ENCODE measurements at places on chromosomes 3 and 15. TPM values are rescaled to one million over a fixed set of nuclear protein-coding genes. Genes with fewer than 3 reads are reported as not detected.

MESP1 gene
- 8.8 TPM for total RNA-seq

DNA sequence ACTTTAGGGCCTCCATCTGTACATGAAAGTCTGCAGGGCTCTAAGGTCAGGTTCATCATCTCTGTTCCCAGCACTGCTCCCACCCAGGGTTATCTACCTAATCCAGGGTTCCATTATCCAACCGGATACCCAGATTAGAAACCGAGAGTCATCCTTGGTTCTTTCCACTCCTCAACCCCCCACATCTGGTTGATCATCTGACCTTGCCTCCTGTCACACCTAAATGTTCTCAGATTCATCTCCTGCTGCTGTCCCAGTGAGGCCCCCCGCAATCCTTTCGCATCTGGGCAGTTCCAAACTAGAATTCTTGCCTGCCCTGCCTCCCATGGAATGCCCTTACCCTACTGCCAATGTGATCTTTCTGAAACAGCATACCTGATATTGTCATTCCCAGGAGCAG is 136.5 kb downstream of the PDE8A start:
- no peaks in the 10 kb centered on the region for H3K27me3 ChIP-seq
- H3K4me1 ChIP-seq, result no peaks in the 10 kb centered on the region
- no peak for DNase-seq
- H3K4me3 ChIP-seq, result no peak overlapping the region
- H3K36me3 ChIP-seq, result peaks cover 7% of the 10 kb centered on the region

PPP2R3A gene
- 6.1 TPM for total RNA-seq

DNA sequence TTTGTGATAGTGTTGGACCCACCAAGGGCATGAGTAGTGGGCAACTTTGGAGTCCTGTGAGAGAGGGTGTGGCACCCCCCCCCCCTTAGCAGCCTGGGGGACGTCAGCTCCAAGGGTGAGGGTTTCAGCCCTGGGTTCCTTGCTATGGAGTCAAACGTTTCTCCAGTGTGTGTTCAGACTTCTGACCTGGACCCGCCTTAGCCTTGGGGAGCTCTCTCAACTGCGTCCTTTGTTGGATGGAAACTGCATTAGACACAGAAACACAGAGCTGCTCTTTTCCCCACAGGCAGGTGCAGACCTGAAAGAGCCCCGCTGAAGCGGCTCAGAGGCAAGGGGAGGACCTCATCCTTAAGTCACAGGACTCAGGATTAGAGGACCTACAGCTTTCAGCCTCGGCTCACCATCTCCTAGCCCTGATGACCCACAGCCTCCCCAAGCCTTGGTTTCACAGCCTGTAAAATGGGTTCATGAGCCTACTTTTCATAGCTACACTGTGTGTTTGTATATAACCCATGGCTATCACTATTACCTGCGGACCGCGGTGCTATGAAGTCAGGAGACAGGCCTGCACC is 19.9 kb downstream of the ZNF710 start:
- no peaks in the 10 kb centered on the region for H3K36me3 ChIP-seq
- H3K27me3 ChIP-seq, result no peaks in the 10 kb centered on the region

GRCh38 chr15:70775160-70775559 is 11.8 kb upstream of the UACA start:
- H3K4me1 ChIP-seq, result peaks cover 21% of the 10 kb centered on the region
- no peaks in the 10 kb centered on the region for H3K27me3 ChIP-seq
- H3K36me3 ChIP-seq, result no peaks in the 10 kb centered on the region
- no peak for DNase-seq
- no peak overlapping the region for H3K4me3 ChIP-seq
- no peak overlapping the region for H3K27ac ChIP-seq

- peak; percentile 80 for DNase-seq
- H3K36me3 ChIP-seq, result no peaks in the 10 kb centered on the region
- no peaks in the 10 kb centered on the region for H3K27me3 ChIP-seq
- no peak overlapping the region for H3K4me3 ChIP-seq
- no peak overlapping the region for H3K27ac ChIP-seq
- H3K4me1 ChIP-seq, result 0 out of 2 replicates have a peak, but pooled peaks cover 4% of the 10 kb centered on the region
Measured at GRCh38 chr3:43178891-43179366, 73.0 kb upstream of the POMGNT2 start.

GRCh38 chr3:197942956-197943556 is 6.9 kb upstream of the RPL35A start:
- H3K36me3 ChIP-seq, result no peaks in the 10 kb centered on the region
- H3K4me1 ChIP-seq, result no peaks in the 10 kb centered on the region
- H3K27ac ChIP-seq, result no peak overlapping the region
- H3K4me3 ChIP-seq, result no peak overlapping the region

DNA sequence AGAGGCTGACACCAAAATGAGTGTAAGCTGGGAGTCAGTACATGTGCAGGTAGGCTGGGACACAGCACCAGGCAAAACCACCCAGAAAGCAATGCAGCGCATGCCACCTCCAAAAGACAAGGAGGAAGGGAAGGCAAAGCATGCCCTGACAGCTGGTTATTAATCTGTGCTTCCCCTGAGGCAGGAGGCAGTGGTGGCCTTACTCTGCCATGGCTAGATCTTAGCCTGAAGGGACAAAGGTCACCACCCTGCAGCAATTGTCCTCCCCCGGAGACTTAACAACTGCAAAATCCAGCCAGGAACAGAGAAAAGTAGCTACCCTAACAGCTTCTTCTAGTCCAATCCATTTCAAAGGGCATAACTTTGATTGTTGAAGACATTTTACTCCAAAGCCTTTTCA is 73.7 kb downstream of the PLD1 start:
- no peaks in the 10 kb centered on the region for H3K36me3 ChIP-seq
- no peaks in the 10 kb centered on the region for H3K4me1 ChIP-seq
- no peaks in the 10 kb centered on the region for H3K27me3 ChIP-seq
- no peak for DNase-seq

- DNase-seq, result no peak
- H3K4me3 ChIP-seq, result peak overlapping the region; percentile 72
- H3K36me3 ChIP-seq, result no peaks in the 10 kb centered on the region
- H3K27ac ChIP-seq, result peak overlapping the region; percentile 82
- peaks cover 15% of the 10 kb centered on the region for H3K4me1 ChIP-seq
Measured at GRCh38 chr15:65611888-65612615, 1.1 kb upstream of the INTS14 start.

GRCh38 chr3:65334045-65334665 is 646.4 kb upstream of the ADAMTS9 start:
- no peak overlapping the region for H3K4me3 ChIP-seq
- peaks cover 21% of the 10 kb centered on the region for H3K27me3 ChIP-seq
- no peaks in the 10 kb centered on the region for H3K36me3 ChIP-seq
- no peaks in the 10 kb centered on the region for H3K4me1 ChIP-seq
- DNase-seq, result no peak

GRCh38 chr3:177525987-177526712 is 328.9 kb upstream of the TBL1XR1 start:
- no peak overlapping the region for H3K27ac ChIP-seq
- H3K27me3 ChIP-seq, result no peaks in the 10 kb centered on the region
- H3K4me1 ChIP-seq, result peaks cover 4% of the 10 kb centered on the region
- no peaks in the 10 kb centered on the region for H3K36me3 ChIP-seq

ANKRD63 gene
- total RNA-seq, result 0.89 TPM

DNA sequence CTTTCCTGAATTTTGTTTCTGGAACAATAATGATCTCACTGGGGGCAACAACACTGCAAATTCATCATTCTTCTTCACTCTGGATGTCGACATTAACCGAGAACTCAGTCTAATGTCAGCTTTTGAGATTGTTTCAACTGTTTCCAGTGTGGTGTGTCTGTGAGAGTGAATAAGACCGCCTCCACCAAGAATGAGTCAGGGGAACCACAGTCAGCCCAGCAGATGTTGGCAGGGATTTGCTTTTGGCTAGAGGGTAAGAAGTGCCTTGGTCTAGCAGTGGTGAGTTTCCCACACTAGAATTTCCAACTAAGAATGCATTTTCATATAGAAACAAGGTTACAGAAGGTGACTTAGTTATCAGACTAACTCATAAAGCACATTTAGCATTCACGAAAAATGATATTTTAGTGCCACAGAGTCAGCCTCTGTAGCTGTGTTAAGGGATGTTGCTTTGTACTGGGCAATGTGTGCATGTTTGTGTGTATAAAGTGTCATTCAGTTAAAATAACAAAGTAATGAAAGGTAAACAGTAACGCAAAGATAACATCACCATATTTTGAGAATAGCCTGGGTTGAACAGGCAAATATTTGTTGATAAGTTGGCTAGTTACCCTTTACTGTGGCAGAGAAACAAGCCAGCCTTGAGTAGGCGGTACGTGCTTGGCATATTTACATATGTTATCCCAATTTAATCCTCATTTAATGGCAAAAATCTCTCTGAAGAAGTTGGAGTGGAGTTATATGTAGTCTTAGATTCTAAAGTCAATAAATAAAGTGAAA is 33.8 kb downstream of the DRD3 start:
- no peak for DNase-seq
- H3K36me3 ChIP-seq, result no peaks in the 10 kb centered on the region
- no peaks in the 10 kb centered on the region for H3K27me3 ChIP-seq

GRCh38 chr3:161598639-161599038 is 102.0 kb downstream of the OTOL1 start:
- H3K4me1 ChIP-seq, result no peaks in the 10 kb centered on the region
- no peaks in the 10 kb centered on the region for H3K27me3 ChIP-seq

GRCh38 chr3:121992601-121993560 is 29.2 kb downstream of the ILDR1 start:
- no peaks in the 10 kb centered on the region for H3K27me3 ChIP-seq
- no peak overlapping the region for H3K4me3 ChIP-seq
- H3K36me3 ChIP-seq, result no peaks in the 10 kb centered on the region

DNA sequence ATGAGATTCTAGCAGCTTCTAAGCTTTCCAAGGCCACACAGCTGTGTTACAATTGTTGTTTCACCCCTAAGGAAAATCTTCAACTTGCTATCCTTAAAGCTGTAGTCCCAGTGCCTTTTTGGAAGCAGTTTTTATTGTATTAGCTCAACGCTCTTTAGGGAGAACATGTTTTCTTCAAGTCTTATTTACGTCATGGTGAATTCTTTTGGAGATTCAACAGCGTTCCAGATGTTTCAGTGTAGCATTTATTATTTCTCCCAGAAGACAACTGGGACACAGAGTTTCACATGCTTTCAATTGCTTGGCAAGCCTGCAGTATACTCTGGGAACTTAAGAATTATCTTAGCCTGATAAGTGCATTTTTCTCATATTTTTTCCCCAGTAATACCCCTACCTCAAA is 888.3 kb downstream of the PLOD2 start:
- H3K27me3 ChIP-seq, result no peaks in the 10 kb centered on the region
- no peak overlapping the region for H3K4me3 ChIP-seq
- no peak for DNase-seq
- H3K4me1 ChIP-seq, result no peaks in the 10 kb centered on the region
- no peaks in the 10 kb centered on the region for H3K36me3 ChIP-seq
- no peak overlapping the region for H3K27ac ChIP-seq

KIAA1143 gene
- 32.2 TPM for total RNA-seq

GRCh38 chr15:90597577-90597976 is 67.9 kb downstream of the CRTC3 start:
- H3K4me1 ChIP-seq, result peaks cover 4% of the 10 kb centered on the region
- H3K27me3 ChIP-seq, result no peaks in the 10 kb centered on the region
- no peak overlapping the region for H3K4me3 ChIP-seq
- no peak overlapping the region for H3K27ac ChIP-seq
- no peaks in the 10 kb centered on the region for H3K36me3 ChIP-seq

CFAP161 gene
- 0.15 TPM for total RNA-seq

TATDN2 gene
- total RNA-seq, result 26.8 TPM

DNA sequence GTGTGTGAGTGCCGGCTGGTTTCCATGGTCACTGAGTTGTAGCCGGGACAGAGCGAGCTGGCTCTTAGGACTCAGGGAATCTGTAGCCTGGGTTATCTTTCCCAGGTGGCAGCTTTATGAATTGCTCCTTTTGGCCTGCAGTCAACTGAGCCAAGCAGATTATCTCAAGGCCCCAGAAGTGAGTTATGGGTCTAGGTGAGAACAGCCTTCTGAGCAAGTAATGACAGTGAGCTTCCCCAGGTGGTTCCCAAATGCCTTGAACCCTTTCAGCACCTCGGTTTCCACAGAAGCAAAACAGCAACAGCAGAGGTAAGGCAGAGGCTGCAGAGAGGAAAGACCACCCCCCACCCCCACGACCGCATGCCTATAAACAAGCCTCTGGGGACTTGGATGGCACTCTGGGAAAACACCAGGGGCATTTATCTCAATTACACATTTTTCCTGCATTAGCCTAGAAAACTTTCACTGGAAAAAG is 56.7 kb upstream of the DGKG start:
- no peaks in the 10 kb centered on the region for H3K27me3 ChIP-seq
- no peaks in the 10 kb centered on the region for H3K36me3 ChIP-seq
- peaks cover 31% of the 10 kb centered on the region for H3K4me1 ChIP-seq
- H3K27ac ChIP-seq, result no peak overlapping the region

GATM gene
- total RNA-seq, result 3.1 TPM

GRCh38 chr3:30628205-30628900 is 22.0 kb downstream of the TGFBR2 start:
- no peak for DNase-seq
- H3K36me3 ChIP-seq, result no peaks in the 10 kb centered on the region
- H3K27ac ChIP-seq, result peak overlapping the region; percentile 95
- H3K27me3 ChIP-seq, result no peaks in the 10 kb centered on the region
- H3K4me1 ChIP-seq, result peaks cover 92% of the 10 kb centered on the region

DNA sequence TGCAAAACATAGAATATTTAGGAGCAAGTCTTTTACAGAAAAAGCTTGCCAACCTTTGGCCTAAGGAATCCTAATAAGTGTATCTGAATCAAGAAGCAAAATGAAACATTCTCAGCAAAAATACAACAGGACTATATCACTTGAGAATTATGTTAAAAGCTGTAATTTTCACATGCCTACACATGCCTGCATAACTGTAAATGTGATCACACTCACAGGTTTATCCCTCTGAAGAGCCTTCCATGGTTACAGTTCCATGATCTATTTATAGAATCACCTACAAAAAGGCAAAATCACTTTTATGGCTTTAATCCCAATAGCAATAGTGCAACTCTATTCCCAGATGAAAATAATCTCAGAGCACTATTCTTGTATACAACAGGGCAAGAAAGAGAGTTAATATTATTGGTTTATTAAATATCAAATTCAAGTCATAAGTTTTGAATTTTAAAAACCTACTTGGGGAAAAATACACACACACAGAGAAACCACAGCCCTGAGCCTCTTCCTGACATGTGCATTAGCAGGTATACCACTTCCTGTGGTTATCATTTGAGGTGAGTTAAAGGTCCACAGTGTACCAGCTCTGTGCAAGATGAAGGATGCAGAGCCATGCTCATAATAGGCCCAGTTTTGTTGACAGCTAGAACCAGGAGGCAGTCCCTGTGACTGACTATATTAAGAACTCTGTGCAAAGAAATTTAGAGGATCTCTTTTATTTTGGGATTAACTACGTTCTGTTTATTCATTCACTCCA is 252.5 kb upstream of the TGFBR2 start:
- H3K36me3 ChIP-seq, result no peaks in the 10 kb centered on the region
- 0 out of 2 replicates have a peak, but pooled peaks cover 3% of the 10 kb centered on the region for H3K4me1 ChIP-seq
- no peak overlapping the region for H3K27ac ChIP-seq
- no peak for DNase-seq
- no peaks in the 10 kb centered on the region for H3K27me3 ChIP-seq

GRCh38 chr15:48469681-48470080 is 138.5 kb downstream of the DUT start:
- H3K36me3 ChIP-seq, result no peaks in the 10 kb centered on the region
- H3K27me3 ChIP-seq, result no peaks in the 10 kb centered on the region
- no peak for DNase-seq
- no peak overlapping the region for H3K4me3 ChIP-seq
- H3K27ac ChIP-seq, result no peak overlapping the region
- no peaks in the 10 kb centered on the region for H3K4me1 ChIP-seq

SRGAP3 gene
- 8.3 TPM for total RNA-seq
